ENCODE measurements at places on chromosomes 6 and 20.
A peak's percentile ranks its signal among the peaks of the same experiment; 100 is the strongest.

- H3K4me1 ChIP-seq = no peaks in the 10 kb centered on the region
- H3K36me3 ChIP-seq = no peaks in the 10 kb centered on the region
- H3K4me3 ChIP-seq = no peak overlapping the region
- peak overlapping the region; percentile 22 for H3K27ac ChIP-seq
- DNase-seq = peak; percentile 29
Measured at GRCh38 chr20:38460040-38460623, 12.5 kb upstream of the RALGAPB start.

DNA sequence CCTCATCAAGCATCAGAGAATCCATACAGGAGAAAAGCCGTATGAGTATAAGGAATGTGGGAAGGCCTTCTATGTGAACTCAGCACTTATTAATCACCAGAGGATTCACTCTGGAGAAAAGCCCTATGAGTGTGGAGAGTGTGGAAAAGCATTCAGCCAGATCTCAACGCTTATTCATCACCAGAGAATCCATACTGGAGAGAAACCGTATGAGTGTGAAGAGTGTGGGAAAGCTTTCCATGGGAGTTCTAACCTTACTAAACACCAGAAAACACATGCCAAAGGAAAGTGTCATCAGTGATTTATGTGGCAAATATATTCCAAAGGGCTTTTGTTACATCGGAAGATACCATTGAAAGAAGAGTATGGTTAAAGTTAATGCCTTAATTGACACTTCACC, 25.4 kb downstream of the ZKSCAN8 start:
- no peaks in the 10 kb centered on the region for H3K27me3 ChIP-seq
- DNase-seq = no peak
- H3K4me3 ChIP-seq = no peak overlapping the region
- peaks cover 3% of the 10 kb centered on the region for H3K4me1 ChIP-seq

- no peaks in the 10 kb centered on the region for H3K27me3 ChIP-seq
- H3K4me1 ChIP-seq = peaks cover 15% of the 10 kb centered on the region
- no peak overlapping the region for H3K4me3 ChIP-seq
- H3K27ac ChIP-seq = no peak overlapping the region
- H3K36me3 ChIP-seq = no peaks in the 10 kb centered on the region
Measured at GRCh38 chr20:39855056-39855455, 834.0 kb downstream of the MAFB start.

- H3K27ac ChIP-seq = no peak overlapping the region
- no peaks in the 10 kb centered on the region for H3K27me3 ChIP-seq
- peaks cover 12% of the 10 kb centered on the region for H3K4me1 ChIP-seq
- DNase-seq = no peak
Measured at GRCh38 chr20:51460569-51461265, 81.8 kb downstream of the NFATC2 start.

DNA sequence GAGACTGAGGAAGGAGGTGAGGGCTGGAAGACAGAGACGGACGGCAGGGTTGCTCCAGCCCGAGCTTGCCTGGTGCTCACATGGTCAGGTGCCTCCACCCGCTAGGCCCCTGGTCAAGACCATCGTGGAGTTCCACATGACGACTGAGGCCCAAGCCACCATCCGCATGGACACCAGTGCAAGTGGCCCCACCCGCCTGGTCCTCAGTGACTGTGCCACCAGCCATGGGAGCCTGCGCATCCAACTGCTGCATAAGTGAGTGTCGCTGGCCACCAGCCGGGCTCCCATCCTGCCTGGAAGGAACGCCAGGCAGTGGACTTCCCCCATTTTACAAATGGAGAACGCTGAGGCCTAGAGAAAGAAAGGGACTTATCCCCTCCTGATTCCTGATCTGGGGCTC, 7.8 kb downstream of the BPIFB1 start:
- H3K27ac ChIP-seq = no peak overlapping the region
- no peaks in the 10 kb centered on the region for H3K27me3 ChIP-seq
- no peak overlapping the region for H3K4me3 ChIP-seq
- DNase-seq = no peak
- no peaks in the 10 kb centered on the region for H3K4me1 ChIP-seq

DNA sequence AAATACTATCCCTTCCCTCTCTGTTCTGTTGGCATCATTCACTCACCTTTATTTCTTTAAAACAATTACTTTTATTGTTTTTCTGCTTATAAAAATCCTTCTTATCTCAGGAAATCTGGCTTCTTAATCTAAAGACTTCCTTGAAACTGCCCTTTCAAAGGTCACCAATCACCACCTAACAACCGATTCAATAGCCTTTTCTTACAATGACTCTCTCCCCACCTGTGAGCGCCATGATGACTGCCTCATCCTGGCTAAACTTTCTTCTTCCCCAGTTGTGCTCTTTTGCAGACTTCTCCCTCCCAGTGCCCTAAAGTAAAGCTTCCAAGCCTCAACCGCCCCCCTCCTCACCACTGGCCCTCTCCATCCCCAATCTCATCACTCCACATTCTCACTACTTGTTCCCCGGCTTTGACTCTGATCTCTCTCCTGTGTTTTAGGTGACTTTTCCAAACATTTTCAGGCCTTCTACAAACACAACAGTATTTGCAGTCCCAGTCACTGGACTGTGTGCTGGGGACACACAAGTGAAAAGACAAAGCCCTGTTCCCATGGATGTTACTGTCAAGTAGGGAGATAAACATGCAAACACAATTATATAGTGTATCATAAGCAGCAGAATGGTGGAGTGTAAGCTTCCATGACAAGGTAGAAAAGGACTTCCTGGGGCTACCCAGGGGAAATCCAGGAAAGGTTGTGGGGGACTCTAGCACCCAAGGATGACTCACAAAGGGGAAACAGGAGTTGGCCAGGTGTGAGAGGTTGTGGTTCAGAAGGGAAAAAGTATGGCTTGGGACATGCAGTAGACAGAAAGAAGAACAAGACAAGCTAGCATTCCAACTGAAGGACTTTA, 12.8 kb downstream of the NHSL1 start:
- H3K4me1 ChIP-seq = peaks cover 36% of the 10 kb centered on the region
- no peak overlapping the region for H3K27ac ChIP-seq
- H3K4me3 ChIP-seq = no peak overlapping the region
- DNase-seq = no peak
- no peaks in the 10 kb centered on the region for H3K27me3 ChIP-seq
- H3K36me3 ChIP-seq = peaks cover 1% of the 10 kb centered on the region

GRCh38 chr6:41536795-41537758, 9.1 kb upstream of the FOXP4 start:
- H3K27me3 ChIP-seq = no peaks in the 10 kb centered on the region
- H3K27ac ChIP-seq = peak overlapping the region; percentile 45
- H3K4me3 ChIP-seq = no peak overlapping the region
- peaks cover 12% of the 10 kb centered on the region for H3K4me1 ChIP-seq

GRCh38 chr20:19758501-19759331, 658 bp downstream of the RIN2 start:
- no peaks in the 10 kb centered on the region for H3K36me3 ChIP-seq
- peak overlapping the region; percentile 98 for H3K27ac ChIP-seq
- H3K27me3 ChIP-seq = no peaks in the 10 kb centered on the region
- peak overlapping the region; percentile 76 for H3K4me3 ChIP-seq
- DNase-seq = peak; percentile 74

DNA sequence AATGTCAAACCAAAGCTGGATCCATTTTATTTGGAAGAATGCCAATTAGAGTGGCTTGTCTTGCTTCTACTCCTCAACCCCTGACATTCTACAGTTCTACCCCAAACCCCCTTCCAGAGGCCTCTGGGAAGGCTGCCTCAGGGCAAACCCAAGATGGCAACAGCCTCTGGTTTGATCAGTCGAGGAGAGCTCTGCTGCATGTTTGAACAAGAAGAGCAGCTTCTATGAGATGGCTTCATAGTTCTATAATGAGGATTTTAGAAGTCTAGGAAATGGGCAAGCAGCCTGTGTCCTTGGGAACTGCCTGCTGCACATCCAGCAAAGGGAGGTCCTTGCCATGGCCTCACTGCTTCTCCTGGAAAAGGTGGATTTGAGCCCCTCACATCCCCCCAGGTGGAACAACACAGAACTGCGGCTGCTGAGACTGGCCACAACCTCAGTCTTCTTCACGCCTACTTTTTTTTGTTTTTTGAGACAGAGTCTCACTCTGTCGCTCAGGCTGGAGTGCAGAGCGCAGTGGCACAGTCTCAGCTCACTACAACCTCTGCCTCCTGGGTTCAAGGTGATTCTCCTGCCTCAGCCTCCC, 37.9 kb downstream of the ZC3H12D start:
- H3K27me3 ChIP-seq = no peaks in the 10 kb centered on the region
- no peak for DNase-seq
- H3K27ac ChIP-seq = no peak overlapping the region
- peaks cover 11% of the 10 kb centered on the region for H3K4me1 ChIP-seq

DNA sequence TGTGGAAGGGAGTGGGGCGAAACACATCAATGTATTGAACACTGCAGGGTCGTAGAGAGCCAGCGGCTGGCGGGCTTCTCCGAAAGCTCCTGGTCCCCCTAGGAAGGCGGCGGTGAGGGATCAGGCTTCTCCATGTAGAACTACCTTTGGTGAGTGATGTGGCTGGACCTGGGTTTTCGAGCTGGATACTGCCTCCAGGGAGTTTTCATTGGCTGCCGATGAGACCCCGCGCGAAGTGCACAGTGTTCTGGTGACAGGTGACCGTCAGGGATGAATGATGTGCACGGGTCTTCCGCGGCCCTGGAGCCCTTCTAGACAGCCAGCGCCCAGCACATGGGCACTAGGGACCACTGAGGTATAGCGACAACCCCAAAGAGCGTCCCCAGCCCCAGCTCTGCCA, 16.4 kb downstream of the ABT1 start:
- no peaks in the 10 kb centered on the region for H3K36me3 ChIP-seq
- no peak overlapping the region for H3K4me3 ChIP-seq
- peaks cover 46% of the 10 kb centered on the region for H3K27me3 ChIP-seq
- no peak for DNase-seq

DNA sequence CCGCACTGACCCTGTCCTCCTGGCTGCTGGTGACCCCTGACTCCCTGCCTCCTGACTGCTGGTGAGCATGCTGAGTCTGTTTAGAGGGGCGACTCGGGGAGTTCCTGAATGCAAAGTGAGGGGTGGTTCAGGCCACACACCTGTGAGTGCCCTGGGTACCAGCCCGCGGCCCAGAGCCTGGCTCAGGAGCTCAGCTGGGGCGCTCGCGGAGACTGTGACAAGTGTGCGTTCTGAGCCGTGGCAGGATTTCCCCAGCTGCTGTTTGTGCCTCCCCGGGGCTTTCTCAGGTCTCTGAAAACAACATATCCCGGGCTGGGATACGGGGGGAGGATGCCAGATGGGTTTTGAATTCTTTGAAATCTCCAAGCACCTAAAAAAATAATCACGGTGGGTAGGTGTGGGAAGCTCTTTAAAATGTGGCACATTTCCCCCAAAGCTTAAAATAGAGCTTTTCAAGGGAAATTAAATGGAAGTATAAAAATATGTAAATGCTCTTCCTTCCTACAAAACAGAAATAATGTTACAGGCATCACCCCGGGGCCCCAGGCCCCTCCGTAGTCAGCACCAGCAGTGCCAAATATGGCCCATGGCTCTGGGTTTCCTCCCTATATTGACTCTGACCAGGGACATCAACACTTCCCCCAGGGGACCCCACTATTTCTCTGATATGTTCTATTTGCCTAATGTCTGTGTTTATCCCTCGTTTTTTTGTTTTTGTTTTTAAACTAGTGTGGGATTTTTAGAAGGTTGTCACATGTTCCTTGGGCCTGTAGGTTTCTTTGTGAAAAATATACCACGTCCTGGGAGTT, 49.9 kb upstream of the TAGAP start:
- H3K4me1 ChIP-seq = no peaks in the 10 kb centered on the region
- no peaks in the 10 kb centered on the region for H3K36me3 ChIP-seq
- DNase-seq = no peak
- H3K27me3 ChIP-seq = no peaks in the 10 kb centered on the region

DNA sequence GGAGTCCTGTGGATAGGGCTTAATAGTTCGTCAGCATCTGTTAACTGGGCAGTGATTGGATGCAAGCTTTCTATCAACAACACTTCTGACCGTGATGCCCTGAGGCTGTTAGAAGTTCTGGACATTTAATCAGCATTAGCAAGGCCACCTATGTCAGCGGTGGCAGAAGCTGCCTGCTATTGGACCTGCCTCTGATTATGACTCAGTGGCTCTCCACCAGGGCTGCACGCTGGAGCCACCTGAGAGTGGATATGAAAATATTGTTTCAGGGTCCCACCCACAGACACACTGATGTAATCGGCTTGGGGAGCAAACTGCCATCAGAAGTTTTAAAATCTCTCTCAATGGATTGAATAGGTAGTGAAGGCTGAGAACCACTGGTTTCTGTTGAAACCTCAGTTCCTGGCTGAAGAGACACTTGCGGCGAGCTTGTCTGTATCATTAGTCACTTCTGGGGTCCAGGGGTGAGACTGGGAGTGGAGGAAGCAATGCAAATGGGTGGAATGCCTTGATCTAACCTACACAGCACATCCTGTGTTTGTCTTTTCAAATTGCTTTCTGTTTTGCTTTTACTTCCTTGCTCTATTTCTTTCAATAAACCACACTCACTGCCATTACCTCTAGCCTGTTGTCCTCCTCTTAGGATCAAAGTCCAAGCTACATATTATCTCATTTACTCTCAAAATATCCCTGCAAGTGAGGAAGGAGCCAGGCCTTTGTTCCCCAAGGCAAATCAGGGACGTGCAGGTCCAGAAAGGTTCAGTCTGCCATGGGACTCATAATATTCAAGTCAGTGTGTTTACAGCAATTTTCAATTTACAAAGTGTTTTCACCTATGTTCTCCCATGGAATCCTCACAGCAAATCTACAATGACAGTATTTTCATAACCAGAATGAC, 4.2 kb downstream of the CLIC5 start:
- peak; percentile 28 for DNase-seq
- no peak overlapping the region for H3K4me3 ChIP-seq
- peak overlapping the region; percentile 86 for H3K27ac ChIP-seq
- peaks cover 17% of the 10 kb centered on the region for H3K4me1 ChIP-seq
- no peaks in the 10 kb centered on the region for H3K36me3 ChIP-seq

DNA sequence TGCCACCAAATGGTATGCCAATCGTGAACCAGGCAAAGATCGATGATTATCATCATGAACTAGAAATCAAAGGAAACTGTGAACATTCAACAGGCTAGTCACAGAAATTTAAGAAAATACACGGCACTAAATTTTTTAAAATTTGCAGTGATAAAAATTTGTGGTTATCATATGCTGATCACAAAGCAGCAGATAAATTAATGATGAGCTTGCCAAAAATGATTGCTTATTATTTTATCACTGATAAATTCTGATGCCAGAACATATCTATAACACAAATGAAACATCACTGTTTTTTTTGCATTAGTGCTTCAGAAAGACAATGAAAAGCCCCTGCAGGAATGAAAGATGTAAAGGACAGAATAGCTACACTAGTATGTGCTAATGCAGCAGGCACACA, 1413.2 kb upstream of the MAP3K7 start:
- H3K27ac ChIP-seq = no peak overlapping the region
- H3K27me3 ChIP-seq = no peaks in the 10 kb centered on the region
- no peaks in the 10 kb centered on the region for H3K36me3 ChIP-seq
- H3K4me3 ChIP-seq = no peak overlapping the region
- H3K4me1 ChIP-seq = no peaks in the 10 kb centered on the region

GRCh38 chr6:88761237-88762031, 202.0 kb downstream of the RNGTT start:
- H3K4me3 ChIP-seq = no peak overlapping the region
- no peaks in the 10 kb centered on the region for H3K4me1 ChIP-seq
- DNase-seq = no peak
- H3K27me3 ChIP-seq = no peaks in the 10 kb centered on the region
- H3K27ac ChIP-seq = no peak overlapping the region

GRCh38 chr6:151891524-151891923, 84.0 kb downstream of the ESR1 start:
- H3K4me1 ChIP-seq = no peaks in the 10 kb centered on the region
- no peaks in the 10 kb centered on the region for H3K36me3 ChIP-seq
- H3K27ac ChIP-seq = no peak overlapping the region
- DNase-seq = no peak
- no peaks in the 10 kb centered on the region for H3K27me3 ChIP-seq

GRCh38 chr20:50518270-50518721, 8.1 kb downstream of the PTPN1 start:
- no peak overlapping the region for H3K4me3 ChIP-seq
- no peaks in the 10 kb centered on the region for H3K27me3 ChIP-seq
- DNase-seq = no peak

All from lung (tissue), 17 donors.